ENCODE measurements at places on chromosomes 16 and 17.

GRCh38 chr17:4426499-4427208 lies 7.1 kb upstream of the SPNS3 start:
- DNase-seq = no peak

- no peak for DNase-seq
Measured at GRCh38 chr17:144936-145670, 7.7 kb downstream of the SCGB1C2 start.

DNA sequence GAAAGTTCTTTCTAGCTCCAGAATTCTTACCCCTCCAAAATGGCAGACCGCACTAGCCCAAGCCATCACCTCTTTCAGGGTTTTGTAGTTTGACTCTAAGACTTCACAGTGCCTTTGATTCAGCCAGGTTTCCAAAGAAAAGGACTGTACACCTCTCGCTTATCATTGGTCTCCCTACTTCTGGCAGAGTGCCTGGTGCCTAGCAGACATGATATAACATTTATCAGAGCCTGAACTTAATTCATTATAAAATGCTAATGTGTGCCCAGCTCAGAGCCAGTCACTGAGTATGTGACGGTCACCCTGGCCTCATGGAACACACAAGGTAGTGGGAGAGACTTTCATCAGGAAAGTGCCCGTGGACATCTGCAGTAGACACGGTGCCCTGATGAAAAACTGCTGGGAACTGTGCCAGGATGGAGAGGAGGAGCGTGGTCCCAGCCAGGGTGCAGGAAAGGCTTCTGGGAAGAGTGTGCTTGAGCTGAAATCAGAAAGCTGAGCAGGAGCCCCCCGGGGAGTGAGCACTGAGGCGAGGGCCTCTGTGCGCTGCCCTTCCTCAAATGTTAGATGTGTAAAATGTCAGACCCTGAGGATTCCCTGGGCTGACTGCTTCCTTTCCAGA lies 34.3 kb upstream of the LGALS9 start:
- no peak for DNase-seq

DNA sequence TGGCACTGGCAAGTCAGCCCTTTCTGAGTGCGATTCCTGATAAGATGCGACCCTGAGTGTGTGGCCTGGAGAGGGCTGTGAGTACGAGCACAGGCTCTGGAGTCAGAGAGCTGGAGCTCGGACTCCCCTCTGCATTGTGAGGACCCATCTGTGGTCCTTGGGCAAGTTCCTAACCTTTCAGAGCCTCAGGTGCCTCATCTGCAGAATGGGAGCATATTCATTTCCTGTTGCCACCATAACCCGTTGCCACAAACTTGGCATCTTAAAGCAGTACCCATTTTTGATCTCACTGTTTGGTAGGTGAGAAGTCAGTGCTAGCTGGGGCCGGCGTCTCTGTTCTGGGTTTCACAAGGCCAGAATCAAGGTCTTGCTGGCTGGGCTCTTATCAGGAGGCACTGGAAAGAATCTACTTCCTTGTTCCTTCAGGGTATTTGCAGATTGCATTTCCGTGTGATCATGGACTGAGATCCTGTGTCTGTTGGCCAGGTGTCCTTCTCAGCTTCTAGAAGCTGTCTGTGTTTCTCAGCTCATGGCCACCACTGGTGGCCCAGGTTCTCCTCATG lies 20.2 kb downstream of the KNOP1 start:
- peak; percentile 6 for DNase-seq

DNA sequence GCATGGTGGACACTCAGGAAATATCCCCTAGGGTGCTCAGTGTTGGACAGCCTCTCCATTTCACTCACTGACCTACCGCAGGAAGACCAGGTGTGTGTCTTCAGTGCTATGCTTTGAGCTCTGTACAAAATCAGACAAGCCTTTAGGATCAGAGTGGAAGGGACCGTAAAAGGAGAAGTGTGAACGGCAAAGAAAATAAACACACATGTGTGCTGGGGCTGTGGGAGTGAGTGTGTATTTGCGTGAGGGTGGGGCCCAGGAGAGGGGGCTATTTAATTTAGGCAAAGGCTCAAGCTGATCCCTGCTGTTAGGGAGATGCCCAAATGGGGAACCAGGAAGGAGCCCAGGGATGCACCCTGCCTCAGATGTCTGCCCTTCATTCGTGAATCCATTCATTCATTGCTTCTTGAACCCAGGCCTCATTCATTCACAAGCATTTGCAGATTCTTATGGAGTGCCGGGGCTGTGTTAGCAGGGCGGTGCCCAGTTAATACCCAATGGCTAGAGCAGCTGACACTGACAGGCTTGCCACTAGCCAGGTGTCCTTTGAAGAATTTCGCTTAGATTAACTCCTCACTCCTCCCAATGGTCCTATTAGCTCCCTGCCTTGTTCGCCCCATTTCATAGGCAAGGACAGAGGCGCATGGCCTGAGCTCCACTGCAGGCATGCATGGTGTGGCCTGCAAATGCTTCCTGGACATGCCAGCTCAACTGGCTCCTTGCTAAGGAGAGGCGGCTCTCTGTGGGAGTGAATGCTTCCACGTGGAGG lies 296.7 kb upstream of the FOXF1 start:
- DNase-seq = no peak

DNA sequence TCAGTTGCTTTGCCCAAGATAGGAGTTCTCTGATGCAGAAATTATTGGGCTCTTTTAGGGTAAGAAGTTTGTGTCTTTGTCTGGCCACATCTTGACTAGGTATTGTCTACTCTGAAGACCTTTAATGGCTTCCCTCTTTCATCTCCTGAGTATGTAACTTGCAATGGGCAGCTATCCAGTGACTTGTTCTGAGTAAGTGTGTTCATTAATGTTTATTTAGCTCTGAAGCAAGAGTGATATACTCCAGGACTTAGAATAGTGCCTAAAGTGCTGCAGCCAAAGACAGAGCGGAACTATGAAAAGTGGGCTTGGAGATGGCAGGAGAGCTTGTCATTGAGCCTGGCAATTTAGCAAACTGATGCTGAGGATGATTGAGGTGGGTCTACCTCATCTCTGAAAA lies 8.8 kb upstream of the TANGO6 start:
- DNase-seq = no peak

- DNase-seq = peak; percentile 72
Measured at GRCh38 chr16:2964475-2965336, 631 bp downstream of the KREMEN2 start.

- DNase-seq = no peak
Measured at GRCh38 chr17:9684955-9685621, 39.8 kb downstream of the USP43 start.

DNA sequence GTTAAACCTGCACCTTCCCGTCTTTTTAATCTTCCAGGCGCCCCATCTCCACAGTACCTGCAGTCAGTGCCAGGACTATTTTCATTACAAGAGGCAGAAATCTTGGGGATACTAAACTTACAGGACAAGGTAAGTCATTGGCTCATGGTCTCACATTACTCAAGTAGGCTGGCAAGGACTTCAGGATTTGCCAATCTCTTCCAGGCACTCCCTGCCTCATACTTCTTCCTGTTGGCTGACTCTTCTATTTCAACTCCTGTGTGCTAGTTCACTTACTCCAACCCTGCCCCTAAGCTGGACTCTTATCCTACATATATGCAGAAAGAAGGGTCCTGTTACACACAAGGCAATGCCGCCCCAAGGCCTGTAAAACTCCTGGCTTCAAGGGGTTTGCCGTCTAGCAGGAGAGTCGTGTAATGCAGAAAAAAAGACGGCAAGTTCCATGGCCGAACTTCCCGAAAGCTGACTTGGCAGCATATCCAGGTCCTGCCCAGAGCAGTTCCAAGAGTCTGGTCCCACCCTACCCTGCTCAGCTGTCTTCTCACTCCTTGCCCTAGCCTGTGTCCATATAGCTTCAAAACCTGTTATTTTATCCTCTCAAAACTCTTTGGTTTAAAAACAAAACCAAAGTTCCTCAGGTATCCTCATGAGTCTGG lies 14.8 kb downstream of the ERN1 start:
- DNase-seq = no peak

GRCh38 chr17:28612936-28613872 lies 781 bp downstream of the RSKR start:
- peak; percentile 54 for DNase-seq

GRCh38 chr17:12097326-12097725 lies 76.6 kb downstream of the MAP2K4 start:
- no peak for DNase-seq

DNA sequence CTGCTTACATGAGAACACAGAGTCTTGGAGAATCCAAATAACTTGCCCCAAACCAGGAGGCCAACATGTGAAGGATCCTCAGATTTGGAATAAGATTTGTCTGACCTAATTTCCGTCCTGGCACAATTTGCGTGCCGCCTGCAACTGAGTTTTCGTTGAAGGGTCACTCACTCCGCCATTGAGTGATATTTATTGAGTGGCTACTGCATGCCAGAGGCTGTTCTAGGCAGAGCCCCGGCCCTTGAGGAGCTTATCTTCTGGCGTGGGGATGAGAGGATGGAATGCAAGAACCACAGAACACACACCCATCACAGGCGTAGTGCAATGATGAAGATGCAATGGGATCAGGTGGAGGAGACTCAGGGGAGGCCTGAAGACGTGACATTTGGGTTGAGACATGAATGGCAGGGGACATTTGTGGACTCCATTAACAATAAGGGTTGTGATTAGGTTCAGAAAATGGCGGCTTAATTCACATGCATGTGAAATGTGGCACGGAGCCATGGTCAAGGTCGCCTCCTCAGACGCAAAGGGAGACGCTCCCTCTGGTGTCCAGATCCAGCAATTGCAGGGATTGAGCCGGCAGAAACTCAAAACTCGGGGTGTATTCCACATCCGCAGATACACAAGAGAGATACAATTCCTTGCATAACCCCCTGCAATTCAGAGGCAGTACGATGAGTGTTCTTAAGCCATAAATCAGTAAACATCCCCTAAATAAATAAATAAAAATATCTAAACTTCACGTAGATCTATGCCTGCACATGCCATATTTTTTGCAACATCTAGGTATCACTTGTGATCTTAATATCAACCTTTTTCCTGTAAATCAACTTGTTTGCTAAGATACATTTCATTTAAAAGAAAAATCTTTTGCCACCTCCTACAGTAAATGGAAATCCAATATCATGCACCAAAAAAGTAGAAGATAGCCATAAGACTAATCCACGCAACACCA lies 57.9 kb upstream of the CACNG4 start:
- peak; percentile 65 for DNase-seq

DNA sequence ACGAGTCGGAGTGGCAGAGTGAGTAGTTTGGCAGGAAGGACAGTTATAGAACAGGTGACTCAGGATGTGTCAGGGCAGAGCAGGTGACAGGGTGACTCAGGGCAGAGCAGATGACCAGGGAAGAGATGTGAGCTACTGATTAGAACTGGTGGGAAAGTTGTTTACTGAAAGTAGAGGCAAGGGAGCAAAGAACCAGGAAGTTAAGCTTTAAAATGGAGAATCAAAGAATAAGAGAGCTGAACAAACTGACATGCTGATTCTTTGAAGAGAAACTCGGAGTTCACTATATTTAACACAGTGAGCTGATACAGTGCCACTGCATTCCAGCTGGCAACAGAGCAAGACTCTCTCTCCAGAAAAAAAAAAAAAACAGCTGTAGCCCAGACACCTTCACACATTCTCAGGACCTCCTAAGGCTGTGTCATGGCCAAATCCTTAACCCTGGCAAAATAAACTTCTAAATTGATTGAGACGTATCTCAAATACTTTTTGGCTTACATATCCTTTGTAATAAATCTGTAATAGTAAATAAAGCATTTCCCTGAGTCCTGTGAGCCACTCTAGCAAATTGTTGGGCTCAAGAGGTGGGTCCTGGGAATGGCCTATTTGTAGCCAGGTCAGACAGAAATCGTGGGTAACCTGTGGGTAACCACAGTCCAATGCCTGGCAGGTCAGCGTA lies 12.3 kb upstream of the UBE2I start:
- DNase-seq = no peak

DNA sequence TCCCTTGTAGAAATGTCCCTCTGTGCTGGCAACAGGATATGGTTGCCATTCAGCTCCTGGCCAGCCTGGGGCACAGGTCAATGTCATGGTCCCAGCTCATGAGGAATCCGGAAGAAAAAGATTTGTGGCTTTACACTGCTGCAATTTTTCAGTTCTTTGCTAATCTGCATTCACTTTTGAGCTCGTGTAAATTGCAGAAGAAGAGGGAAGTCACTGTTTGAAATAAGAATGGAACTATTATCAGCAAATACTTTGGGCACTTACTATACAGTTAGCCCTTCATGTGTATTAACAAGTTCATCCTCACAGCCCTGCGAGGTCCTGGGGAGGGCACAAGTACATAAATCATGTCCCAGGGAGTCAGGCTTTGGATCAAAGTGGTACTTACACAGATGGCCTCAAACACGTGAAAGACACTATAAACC lies 14.2 kb downstream of the SLC47A2 start:
- no peak for DNase-seq

- DNase-seq = no peak
Measured at GRCh38 chr16:28318042-28318744, 25.9 kb downstream of the SBK1 start.

GRCh38 chr17:77488531-77489238 lies 347.9 kb downstream of the SEC14L1 start:
- DNase-seq = no peak

- no peak for DNase-seq
Measured at GRCh38 chr17:65553646-65554552, 7.5 kb downstream of the AXIN2 start.

Measured in CD4-positive, alpha-beta T cell treated with Interleukin-10 for 1 hour (primary cell).